ENCODE measurements at places on chromosomes 7 and 10.

- no peak for DNase-seq
Observed at GRCh38 chr10:133557381-133557780, 8.0 kb downstream of the SYCE1 start.

- no peak for DNase-seq
Observed at GRCh38 chr10:116126239-116126638, 146.8 kb downstream of the GFRA1 start.

- DNase-seq: no peak
Observed at GRCh38 chr10:12499076-12499986, 150.0 kb downstream of the CAMK1D start.

DNA sequence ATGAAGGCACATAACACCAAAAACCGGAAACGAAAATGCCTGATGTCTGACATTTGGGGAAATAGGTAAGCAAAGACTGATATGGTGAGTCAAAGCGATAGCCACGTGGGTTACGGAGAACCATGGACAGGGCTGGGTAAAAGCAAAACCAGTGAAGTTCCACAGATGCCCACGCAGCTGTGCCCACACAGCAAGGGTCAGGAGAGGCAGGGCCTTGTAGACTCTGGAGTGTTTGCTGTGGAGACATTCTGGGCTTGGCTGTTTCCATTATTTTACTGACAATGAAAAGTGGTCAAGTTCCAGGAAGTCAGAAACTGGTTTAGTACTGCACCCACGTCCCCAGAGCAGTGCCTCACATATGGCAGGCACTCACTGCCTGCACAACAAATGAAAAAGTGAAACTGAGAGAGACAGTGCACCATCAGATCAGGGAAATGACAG, 148.7 kb downstream of the ZMYND11 start:
- DNase-seq: no peak

DNA sequence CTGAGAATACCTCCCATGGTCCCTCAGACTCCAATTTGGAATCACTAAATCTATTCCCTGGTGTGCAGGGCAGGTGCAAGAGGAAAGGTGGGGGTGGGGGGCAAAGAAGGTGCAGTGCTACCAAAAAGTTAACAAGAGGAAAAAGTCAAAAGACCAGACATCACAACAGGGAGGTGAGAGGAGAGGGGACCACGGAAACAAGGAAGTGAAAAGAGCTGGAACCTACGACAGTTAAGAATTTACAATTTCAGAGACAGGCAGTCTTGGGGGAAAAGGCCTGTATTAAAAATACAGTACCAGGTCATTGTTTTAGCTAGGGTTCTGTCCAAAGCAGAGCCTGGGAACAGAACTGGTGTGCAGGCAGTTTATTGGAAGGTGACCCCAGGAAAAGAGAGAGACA, 14.6 kb downstream of the ITGB1 start:
- DNase-seq: no peak

- DNase-seq: no peak
Observed at GRCh38 chr10:110115784-110116520, 91.5 kb upstream of the MXI1 start.

DNA sequence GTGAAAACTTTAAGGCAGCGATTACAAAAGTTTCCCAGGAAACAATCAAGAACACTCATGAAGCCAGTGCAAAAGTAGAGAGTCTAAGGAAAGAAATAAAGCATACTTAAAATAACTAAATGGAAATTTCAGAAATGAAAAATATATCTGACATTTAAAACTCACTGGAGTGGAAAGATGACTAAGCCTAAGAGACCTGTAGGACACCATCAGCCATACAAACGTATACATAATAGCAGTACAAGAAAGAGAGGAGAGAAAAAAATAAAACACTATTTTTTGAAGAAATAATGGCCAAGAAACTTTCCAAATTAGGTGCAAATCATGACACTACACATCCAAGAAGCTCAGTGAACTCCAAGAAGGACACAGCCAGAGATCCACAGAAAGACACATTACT, 5.4 kb upstream of the AKR1D1 start:
- DNase-seq: no peak

- no peak for DNase-seq
Observed at GRCh38 chr10:26890956-26891355, 30.2 kb upstream of the ABI1 start.

GRCh38 chr10:20089879-20090278, 273.6 kb downstream of the PLXDC2 start:
- DNase-seq: no peak

DNA sequence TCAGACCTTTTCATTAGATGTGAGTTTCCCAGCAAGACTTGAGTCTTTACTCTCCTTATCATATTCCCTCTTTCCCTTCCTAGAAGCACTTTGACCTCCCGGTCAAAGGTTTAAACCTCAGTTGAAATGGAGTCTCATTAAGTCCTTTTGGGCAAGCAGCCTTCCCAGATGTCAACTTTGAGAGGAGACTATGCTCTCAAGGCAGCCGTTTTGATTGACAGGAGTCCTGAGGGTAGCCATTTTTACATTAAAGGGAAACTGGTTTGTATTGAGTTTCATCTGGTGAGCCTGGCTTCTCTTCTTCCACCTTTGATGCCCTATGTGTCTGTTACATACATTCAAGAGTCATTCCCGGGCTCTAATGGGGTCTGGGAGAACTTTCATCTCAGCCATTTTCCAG, 685.1 kb downstream of the LRMDA start:
- DNase-seq: no peak

DNA sequence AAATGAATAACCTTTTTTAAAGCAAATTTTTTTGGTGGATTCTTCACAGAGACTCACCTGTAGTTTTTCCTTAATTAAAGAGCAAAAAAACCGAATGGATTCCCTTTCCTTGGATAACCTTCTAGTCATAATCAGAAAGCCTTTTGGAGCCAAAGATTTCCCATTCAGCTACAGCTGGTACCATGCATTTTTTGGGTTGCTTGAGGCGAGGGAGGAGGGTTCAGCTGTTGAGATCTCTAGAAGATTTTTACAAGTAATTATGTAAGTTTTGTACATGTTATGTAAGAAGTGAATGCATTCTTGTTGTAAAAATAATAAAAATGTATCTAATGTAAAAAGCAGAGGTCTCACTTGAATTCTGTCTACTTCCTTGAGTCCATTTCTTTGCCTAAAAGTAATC, 463.2 kb downstream of the SORCS3 start:
- DNase-seq: no peak
